ENCODE measurements at places on chromosomes 5 and 9. TPM values are rescaled to one million over a fixed set of nuclear protein-coding genes. Genes with fewer than 3 reads are reported as not detected.

GRCh38 chr9:7094576-7094975 is 336.8 kb downstream of the KDM4C start:
- H3K4me1 ChIP-seq: peaks cover 12% of the 10 kb centered on the region
- no peak overlapping the region for H3K4me3 ChIP-seq
- peaks cover 4% of the 10 kb centered on the region for H3K36me3 ChIP-seq
- no peak overlapping the region for H3K27ac ChIP-seq
- DNase-seq: no peak

DNA sequence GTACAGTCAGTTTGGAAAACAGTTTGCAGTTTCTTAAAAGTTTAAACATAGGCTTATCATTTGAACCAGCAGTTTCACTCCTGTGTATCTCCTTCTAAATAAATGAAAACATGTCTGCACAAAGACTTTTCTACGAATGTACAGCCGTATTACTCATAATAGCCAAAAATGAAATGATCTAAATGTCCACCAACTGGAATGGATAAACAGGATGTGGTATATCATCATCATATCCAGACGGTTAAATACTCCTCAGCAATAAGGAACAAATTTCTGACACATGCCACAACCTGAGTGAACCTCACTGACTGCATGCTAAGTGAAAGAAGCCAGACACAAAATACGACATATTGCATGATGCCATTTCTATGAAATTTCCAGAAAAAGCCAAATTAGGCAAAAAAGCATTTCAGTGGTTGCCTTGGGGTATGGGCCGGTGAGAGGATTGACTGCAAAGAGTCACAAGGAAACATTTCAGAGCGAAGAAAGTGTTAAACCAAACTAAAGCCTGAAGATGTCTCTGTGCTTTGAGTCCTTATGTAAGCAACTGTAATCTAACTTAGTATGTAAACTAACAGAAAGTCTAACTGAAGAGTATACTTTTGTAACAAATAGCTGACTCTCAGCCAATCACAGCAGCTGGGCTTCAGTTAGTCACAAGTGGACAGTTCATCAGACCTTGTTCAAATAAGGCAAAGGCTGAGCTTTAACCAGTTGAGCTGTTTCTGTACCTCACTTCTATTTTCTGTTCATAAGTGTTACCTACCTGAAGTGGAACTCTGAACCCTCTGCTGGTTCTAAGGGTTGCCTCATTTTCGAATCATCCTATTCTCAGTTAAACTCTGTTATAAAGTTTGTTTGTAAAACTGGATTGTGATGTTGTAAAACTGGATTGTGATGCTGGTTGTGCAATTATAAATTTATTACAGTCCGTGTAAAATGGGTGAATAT is 65.2 kb downstream of the TRIO start:
- H3K36me3 ChIP-seq: peaks cover 3% of the 10 kb centered on the region
- H3K27me3 ChIP-seq: no peaks in the 10 kb centered on the region
- no peak for DNase-seq
- no peak overlapping the region for H3K27ac ChIP-seq
- peaks cover 46% of the 10 kb centered on the region for H3K4me1 ChIP-seq

DNA sequence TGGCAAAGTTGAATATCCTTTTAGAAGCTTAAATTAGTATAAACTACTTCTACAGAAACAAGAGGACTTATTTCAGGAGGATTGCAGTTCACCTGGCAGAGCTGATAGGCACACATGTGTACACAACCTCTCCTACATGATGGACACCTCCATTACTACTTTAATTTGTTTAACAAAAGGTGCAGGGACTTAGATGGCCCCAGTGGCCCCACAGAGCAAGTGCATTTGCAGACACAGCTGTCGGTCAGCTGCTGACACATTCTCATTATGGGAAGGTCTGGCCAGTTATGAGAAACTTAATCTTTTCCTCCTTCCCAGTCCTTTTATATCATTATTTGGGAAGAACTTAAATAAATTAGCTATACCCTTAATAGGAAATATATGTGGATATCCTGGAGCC is 28.3 kb downstream of the TDRD7 start:
- no peaks in the 10 kb centered on the region for H3K36me3 ChIP-seq
- no peaks in the 10 kb centered on the region for H3K27me3 ChIP-seq
- H3K4me3 ChIP-seq: no peak overlapping the region
- no peak overlapping the region for H3K27ac ChIP-seq

DNA sequence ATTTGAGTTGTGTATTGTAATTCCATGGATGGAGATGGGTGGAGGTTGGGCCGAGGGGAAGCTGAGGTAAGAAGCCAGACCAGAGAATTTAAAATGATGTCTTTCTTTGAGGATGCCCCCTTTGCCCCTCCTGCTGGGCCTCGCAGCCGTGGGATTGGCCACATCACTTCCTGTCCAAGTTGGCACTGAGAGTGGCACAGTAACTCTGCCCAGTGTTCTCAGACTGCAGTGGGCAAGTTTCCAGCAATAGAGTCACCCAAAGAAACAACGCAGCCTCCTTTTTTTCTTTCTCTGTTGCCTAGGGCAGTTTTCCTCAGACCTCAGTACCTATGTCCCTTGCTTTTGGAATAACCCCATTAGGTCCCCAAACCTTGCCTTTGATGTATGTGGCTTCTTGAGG is 306.6 kb upstream of the DMRT1 start:
- peaks cover 6% of the 10 kb centered on the region for H3K36me3 ChIP-seq
- no peak overlapping the region for H3K4me3 ChIP-seq
- H3K27me3 ChIP-seq: no peaks in the 10 kb centered on the region
- no peak for DNase-seq
- H3K4me1 ChIP-seq: peaks cover 67% of the 10 kb centered on the region
- H3K27ac ChIP-seq: no peak overlapping the region

DNA sequence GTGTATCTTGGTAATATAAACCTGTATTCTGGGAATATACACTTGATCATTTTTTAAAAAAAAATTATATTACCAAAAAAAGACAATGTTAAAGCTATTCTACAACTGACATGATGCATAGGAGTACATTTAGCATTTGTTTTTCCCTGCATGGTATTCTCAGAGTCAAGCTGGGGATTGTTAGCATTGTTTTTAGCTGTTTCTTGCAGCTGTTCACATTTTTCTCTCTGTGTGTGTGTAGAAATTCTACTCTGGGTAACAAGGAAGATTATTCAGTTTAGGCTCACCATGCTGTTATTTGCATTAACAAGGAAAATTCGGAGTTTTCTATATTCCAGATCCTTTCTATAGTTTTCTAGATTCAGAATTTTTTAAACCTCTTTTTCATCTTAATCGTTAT is 62.2 kb downstream of the ADAMTS16 start:
- DNase-seq: no peak
- no peak overlapping the region for H3K4me3 ChIP-seq
- H3K36me3 ChIP-seq: no peaks in the 10 kb centered on the region
- no peak overlapping the region for H3K27ac ChIP-seq
- H3K27me3 ChIP-seq: no peaks in the 10 kb centered on the region
- H3K4me1 ChIP-seq: no peaks in the 10 kb centered on the region

GRCh38 chr5:141747152-141748141 is 65.4 kb upstream of the ARAP3 start:
- H3K36me3 ChIP-seq: no peaks in the 10 kb centered on the region
- H3K27ac ChIP-seq: no peak overlapping the region
- peaks cover 6% of the 10 kb centered on the region for H3K4me1 ChIP-seq
- H3K4me3 ChIP-seq: no peak overlapping the region

DNA sequence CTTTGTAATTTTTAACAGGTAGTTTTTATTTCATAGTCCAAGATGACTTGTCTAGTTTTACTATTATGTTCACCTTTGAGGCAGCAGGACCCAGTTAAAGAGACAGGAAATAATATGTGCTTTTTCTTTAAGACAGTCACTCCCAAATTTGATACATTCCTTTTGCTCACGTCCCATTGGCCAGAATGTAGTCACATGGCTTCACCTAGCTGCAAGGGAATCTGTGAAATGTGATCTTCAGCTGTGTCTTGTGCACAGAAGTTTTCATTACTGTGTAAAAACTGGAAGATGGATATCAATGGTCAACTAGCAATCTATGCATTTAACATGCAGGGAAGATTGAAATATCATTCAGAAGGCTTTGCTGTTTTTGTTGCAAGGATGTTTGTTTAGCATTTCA is 41.1 kb downstream of the XRCC4 start:
- no peak overlapping the region for H3K27ac ChIP-seq
- H3K27me3 ChIP-seq: no peaks in the 10 kb centered on the region
- H3K4me1 ChIP-seq: no peaks in the 10 kb centered on the region
- H3K36me3 ChIP-seq: peaks cover 16% of the 10 kb centered on the region

DNA sequence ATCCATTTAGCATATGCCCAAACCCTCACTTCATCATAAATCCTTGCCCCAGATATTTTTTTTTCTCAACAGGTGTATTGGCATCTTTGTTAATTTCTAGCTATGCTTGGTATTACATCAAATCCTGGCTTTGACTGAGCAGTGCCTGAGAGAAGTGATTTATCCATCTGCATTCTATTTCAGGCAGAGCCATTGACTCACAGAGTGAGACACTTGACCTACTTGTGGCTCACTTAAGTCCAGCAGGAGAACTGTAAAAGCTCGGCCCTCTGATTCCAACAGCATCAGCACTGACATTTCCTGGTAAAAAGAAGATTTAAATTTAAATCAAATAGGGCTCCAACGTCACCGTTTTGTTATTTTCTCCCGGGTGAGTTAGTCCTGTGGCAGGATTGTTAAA is 93.4 kb downstream of the PLK2 start:
- no peak overlapping the region for H3K4me3 ChIP-seq
- no peak for DNase-seq
- no peaks in the 10 kb centered on the region for H3K27me3 ChIP-seq
- no peak overlapping the region for H3K27ac ChIP-seq

DNA sequence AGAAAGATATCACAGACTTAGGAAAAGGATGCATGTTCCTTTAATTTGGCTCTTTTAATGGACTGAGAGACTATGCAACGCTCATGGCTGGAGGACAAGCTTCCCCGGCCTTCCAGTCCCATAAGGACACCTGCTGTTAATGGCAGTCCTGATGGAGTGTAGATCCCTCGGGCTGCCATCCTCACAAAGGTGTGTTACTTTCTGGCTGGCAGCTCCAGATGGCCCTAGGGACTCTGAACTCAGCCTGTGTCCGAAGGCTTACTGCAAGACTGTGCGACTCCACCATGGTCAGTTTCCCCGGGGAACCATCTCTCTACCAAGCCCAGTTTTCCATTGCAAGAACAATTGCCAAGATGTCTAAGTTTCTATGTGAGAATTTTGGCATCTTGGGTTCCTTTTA is 25.5 kb upstream of the KCNIP1 start:
- no peak for DNase-seq
- no peak overlapping the region for H3K4me3 ChIP-seq
- peaks cover 19% of the 10 kb centered on the region for H3K27me3 ChIP-seq
- no peaks in the 10 kb centered on the region for H3K36me3 ChIP-seq

GRCh38 chr5:168992016-168992415 is 308.9 kb downstream of the SLIT3 start:
- H3K27ac ChIP-seq: peak overlapping the region; percentile 71
- peaks cover 33% of the 10 kb centered on the region for H3K27me3 ChIP-seq
- no peaks in the 10 kb centered on the region for H3K36me3 ChIP-seq
- H3K4me1 ChIP-seq: peaks cover 57% of the 10 kb centered on the region
- DNase-seq: no peak

- no peak overlapping the region for H3K27ac ChIP-seq
- H3K4me1 ChIP-seq: peaks cover 11% of the 10 kb centered on the region
- no peaks in the 10 kb centered on the region for H3K36me3 ChIP-seq
- no peak for DNase-seq
- H3K4me3 ChIP-seq: no peak overlapping the region
- H3K27me3 ChIP-seq: no peaks in the 10 kb centered on the region
These were observed 45.2 kb upstream of the RAD23B start for GRCh38 chr9:107237873-107238272.

GRCh38 chr5:130874861-130875417 is 290.1 kb downstream of the HINT1 start:
- no peak overlapping the region for H3K27ac ChIP-seq
- no peak overlapping the region for H3K4me3 ChIP-seq
- no peaks in the 10 kb centered on the region for H3K4me1 ChIP-seq
- DNase-seq: no peak

DNA sequence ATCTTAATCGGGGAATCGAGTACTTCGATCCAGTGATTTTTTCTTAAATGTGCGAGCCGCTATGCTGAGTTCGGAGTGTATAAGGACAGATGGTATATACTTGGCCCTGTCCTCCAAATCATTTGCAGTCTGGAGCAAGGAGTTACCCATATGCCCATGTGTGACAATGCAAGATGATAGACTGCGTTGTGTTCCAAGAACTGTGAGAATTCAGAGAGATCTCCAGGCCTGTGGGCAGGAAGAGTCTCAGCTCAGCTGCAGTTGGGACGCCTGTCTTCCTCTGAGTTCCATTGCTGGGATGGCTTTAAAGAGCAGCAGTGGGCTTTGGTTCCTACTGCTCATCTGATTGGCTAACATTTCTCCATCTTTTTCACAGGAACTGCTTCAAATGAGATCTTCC is 106.6 kb downstream of the ADAMTS16 start:
- no peak overlapping the region for H3K27ac ChIP-seq
- H3K36me3 ChIP-seq: peaks cover 3% of the 10 kb centered on the region
- DNase-seq: no peak
- H3K4me3 ChIP-seq: no peak overlapping the region
- H3K4me1 ChIP-seq: no peaks in the 10 kb centered on the region

DNA sequence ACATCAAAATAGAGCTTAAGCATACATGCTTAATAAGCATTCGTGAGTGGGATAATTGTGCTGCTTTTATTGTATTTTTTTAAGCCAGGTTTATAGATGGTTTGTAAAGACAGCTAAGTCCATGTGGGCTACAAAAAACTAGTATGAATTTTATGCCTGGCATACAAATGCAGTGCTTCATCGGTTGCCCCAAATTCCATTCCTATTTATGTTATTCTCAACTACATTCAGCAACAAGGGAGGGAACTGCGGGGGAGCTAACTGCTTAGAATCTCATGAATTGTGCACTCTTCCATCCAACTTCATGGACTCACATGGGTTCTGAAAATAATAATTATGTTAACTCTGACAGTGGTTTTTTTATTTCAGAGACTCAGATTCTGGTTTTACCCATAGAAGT is 199.2 kb downstream of the FAM170A start:
- no peaks in the 10 kb centered on the region for H3K27me3 ChIP-seq
- H3K4me3 ChIP-seq: no peak overlapping the region
- no peaks in the 10 kb centered on the region for H3K4me1 ChIP-seq
- no peak for DNase-seq

DNA sequence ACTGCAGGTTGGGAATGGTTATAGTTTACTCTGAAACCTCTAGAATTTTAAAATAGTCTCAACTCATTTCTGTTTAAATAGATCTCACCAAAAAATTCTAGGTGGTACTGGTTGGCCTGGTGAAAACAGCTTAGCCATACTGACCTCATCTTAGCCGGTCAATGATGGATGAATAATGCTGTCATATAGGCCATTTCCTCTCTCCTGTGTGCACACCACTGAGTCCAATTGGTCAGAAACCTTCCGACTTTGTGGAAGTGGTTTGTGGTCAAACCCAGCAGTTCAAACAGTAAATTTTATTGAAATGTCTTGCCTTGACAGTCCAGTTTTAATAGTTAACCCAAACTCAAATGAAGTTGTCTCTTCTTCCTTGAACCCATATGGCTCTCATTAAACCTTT is 98.6 kb downstream of the GIN1 start:
- no peak overlapping the region for H3K27ac ChIP-seq
- H3K4me1 ChIP-seq: no peaks in the 10 kb centered on the region
- peaks cover 4% of the 10 kb centered on the region for H3K36me3 ChIP-seq
- no peak for DNase-seq
- H3K4me3 ChIP-seq: no peak overlapping the region
- no peaks in the 10 kb centered on the region for H3K27me3 ChIP-seq

GRCh38 chr9:15714746-15715145 is 161.9 kb downstream of the CCDC171 start:
- no peaks in the 10 kb centered on the region for H3K27me3 ChIP-seq
- H3K36me3 ChIP-seq: peaks cover 6% of the 10 kb centered on the region
- DNase-seq: no peak
- peaks cover 20% of the 10 kb centered on the region for H3K4me1 ChIP-seq
- no peak overlapping the region for H3K27ac ChIP-seq
- H3K4me3 ChIP-seq: no peak overlapping the region

Gene KCNIP1
- 5.3 TPM for total RNA-seq

Gene FOXD4L5
- total RNA-seq: not detected

Gene FSD1L
- 6.3 TPM for total RNA-seq

Gene PTPRD
- 197 TPM for total RNA-seq

Gene MSX2
- 69.7 TPM for total RNA-seq

Measured in type B pancreatic cell (in vitro differentiated cells).